ENCODE measurements at places on chromosomes 12 and 14.

- DNase-seq: no peak
Measured at GRCh38 chr12:29150462-29150861, 1.4 kb downstream of the FAR2 start.

GRCh38 chr12:120159509-120160237 is 34.8 kb downstream of the GCN1 start:
- no peak for DNase-seq

- no peak for DNase-seq
Measured at GRCh38 chr14:59328454-59328853, 136.7 kb downstream of the GPR135 start.

- no peak for DNase-seq
Measured at GRCh38 chr12:70122804-70123203, 120.4 kb upstream of the CNOT2 start.

DNA sequence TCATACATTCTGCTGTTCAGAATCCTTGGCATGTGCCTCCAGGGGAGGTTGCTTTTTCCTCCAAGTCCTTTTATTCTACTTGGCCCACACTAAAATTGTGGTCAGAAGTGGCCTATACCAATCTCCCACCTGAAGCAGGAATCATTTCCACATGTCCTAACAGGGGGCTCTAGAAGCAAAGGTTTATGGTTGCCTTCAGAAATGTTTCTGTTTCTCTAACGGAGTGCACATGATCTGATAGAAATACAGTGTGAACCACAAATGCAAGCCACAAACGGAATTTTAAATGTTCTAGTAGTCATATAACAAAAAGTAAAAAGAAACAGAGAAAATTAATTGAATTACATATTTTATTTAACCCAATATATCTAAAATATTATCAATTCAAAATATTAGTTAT is 4.0 kb downstream of the PTGER2 start:
- DNase-seq: no peak

DNA sequence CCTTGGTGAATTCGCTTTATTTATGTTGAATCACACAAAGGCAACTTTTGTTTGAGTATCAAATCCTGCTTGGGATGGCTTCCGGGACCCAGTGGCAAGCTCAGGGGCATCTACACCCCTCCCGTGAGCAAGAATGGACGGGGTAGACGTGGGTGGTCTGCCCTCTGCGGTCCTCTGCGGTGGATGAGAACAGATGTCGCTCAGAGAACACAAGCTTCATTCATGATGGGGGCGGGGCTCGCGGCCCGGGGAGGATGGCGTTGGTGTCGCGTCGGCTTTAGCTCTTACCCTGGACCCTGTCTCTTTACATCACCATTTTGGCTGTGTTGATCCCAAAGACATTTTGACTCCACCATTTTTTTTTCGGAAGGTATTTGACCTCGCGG is 158.5 kb upstream of the RTL1 start:
- DNase-seq: no peak

GRCh38 chr14:105340821-105341733 is 26.5 kb downstream of the PACS2 start:
- DNase-seq: no peak

DNA sequence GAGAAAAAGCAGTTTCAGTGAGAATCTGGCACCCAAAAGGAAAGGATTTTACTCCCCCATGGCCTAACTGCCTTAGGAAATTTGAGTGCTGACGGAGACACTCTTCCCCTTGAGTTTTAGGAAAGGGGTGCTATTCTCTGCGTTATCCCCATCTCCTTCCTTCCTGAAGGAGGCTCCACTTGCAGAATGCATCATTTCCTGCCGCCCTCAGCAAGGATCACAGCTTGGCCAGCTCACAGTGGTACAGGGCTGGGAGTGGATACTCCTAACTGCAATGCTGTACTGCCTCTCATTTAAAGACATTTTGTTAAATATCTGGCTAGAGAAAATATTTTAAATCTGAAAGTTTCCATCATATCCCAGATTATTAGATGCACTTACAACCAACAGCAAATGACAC is 33.0 kb downstream of the RDH12 start:
- no peak for DNase-seq

DNA sequence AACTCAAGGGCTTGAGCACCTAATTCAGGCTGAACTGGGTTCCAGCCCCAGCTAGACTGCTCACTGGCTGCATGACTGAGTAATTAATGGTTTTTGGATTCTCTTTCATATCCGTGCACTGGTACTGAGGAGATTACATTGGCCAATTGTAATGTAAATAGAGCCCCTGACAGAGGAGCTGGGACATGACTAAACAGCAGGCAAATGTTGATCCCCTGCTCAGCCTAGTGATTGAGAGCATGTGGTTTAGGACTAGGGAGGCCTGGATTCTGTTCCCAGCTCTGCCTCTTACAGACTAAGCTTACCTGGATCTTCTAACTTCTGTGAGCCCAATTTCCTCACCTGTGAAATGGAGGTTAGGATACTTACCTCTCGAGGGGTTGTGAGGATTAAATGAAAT is 204.3 kb downstream of the ESR2 start:
- DNase-seq: no peak
